Activated T-helper 9 cell treated with anti-CD3 and anti-CD28 coated beads, Interleukin-2, amount 50 U/mL, for 16 hours (primary cell): ENCODE measurements at places on chromosomes 6 and 20.

- no peak for DNase-seq
Measured at GRCh38 chr20:58246346-58246745, 17.9 kb upstream of the ANKRD60 start.

- DNase-seq = no peak
Measured at GRCh38 chr6:106693418-106693817, 64.0 kb downstream of the QRSL1 start.

DNA sequence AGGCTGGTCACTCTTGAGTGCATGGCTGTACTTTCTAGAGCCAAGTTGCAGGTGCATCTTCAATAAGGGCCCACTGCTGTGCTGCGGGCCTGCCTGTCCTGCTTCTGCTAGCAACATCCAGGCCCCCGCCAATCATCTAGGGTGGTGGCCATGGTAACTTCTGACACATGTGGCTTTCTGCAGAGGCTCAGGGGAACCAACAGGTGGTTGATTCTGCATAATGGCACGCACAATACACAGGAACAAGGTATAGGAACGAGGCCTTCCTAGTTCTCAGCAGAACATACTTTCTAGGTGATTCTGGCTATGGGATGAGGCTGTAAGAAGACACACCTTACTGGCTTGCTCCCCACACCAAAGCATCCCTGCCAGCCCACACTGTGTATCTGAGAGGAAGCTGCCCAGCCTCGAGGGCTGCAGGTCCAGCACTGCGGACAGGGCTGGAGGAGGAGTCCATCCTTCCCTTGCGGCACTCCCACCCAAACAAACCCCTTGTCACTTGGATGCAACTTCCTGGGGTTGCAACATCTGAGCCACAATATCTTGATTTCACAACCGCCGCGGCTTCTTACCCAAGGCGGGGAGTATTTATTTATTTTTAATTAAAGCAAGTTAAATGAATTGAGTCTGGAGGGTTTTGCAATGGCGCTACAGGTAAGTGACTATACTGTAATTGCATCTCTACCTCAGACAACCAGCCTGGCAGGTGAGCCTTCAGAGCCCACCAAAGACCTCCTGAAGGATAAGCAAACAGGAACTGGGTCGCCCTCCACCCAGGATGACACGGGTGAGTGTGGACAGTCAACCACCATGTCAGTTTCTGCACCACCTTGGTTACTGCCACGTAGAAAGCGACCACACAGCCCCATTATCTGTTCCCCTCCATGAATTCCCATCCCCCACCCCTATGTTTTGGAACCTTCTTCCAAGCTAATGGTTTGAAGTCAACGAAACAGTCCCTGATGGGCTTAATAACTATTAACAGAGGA lies 49.6 kb downstream of the SULF2 start:
- DNase-seq = no peak

DNA sequence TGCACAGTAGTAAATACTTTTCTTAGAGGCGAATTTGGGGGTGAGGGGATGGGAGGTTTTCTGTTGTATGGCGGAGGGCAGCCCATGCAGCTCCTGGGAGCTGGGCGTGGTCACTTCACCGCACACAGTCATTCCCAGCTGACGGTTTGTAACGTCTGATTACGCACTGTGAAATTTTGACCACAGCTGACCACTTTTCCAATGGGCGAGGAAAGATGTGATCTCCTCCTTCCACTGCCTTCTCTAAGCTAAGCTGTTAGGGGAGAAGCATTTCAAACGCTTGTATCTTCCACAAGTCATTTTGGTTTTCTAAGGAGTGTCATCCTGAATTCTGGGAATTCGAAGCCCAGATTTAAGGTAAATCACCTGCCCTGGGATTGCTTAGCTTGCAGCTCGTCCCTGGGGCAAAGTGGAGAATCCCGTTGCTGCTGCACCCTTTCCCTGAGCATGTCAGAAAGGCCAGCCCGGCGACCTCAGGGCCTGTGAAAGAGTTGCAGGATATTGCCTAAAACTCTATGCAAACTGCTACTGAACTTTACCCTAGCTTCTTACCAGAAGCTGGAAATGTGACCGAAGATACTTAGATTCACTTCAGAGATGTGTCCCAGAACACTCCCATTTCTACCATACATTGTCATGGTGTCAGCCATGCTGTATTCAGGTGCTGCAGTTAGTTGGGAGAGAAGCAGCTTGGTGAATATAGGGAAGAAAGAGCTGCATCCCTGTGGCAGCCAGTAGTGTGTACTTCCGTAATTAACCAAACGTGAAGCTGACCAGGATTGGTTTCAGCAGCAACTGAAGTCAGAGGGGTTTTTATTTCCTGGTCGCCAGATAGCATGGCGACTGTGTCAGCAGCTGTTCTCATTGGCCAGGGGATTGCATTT lies 58.9 kb downstream of the RREB1 start:
- DNase-seq = no peak

DNA sequence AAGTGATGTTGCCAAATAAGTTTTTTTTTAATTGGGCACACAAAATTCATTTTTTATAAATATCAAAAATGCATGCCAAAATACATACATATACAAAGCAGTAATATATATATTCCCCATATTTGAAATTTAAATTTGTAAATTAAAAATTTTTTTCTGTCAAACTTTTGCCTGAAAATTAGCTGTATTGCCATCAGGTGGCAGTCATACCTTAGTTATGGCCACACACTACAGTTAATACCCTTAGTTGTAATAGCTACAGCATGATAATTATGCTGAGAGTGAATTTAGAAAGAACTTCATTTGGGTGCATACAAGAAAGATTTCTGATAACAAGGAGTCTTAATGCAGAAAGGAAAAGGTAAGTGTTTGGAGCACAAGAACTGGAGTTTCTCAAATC lies 46.2 kb upstream of the SDHAF4 start:
- no peak for DNase-seq

DNA sequence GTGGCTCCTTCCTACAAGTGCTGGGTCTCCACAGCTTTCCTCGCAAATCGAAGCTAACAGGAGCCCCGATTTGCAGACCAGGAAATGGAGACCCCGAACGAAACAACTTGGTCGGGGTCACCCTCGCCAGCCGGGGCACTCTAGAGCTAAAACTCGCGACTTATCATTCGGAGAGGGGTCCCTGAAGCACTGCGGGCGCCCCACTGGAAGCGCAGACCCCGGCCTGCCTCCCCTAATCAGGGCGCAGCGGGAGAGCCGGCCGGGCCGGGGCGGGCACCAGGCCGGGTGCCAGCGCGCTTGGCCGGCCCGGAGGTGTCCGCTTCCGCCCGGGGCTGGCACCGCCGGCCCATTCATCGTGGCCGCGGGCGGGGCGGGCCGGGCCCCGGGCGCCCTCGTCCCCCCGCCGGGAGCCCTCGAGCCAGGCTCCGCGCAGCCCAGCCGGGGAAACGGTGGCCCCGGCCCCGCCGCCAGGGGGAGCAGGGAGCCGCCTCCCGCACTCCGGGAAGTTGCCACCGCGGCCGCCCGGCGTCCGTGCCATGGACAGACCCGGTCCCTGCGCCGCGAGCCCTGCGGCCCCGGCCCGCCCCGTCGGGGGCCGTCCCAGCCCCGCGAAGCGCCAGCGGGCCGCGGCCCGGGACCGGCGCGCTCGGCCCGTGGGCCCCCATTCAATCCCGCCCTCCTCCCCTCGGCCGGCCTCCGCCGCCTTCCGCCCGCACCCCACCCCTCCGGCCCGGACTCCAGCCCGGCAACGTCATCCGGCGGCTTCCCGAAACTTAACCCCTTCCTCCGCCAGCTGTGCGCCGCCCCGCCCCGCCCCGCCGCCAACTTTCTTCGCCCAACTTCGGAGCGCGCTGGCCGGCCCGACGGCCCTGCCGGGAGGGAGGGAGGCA lies 961 bp downstream of the RRBP1 start:
- peak; percentile 71 for DNase-seq

DNA sequence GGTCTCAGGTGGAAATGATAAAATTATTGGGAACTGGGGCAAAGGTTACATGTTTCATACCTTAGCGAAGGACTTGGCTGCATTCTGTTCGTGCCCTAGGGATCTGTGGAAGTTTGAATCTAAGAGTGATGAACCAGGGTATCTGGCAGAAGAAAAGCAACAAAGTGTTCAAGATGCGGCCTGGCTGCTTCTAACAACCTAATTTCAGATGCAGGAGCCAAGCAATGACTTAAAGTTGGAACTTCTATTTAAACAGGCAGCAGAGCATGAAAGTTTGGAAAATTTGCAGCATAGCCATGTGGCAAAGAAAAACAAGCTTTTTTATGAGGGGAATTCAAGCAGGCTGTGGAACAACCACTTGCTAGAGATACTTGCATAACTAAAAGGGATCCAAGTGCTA lies 73.5 kb downstream of the CD24 start:
- no peak for DNase-seq

GRCh38 chr6:95209074-95209473 lies 368.3 kb upstream of the MANEA start:
- DNase-seq = no peak

GRCh38 chr6:5464099-5464885 lies 203.0 kb downstream of the FARS2 start:
- no peak for DNase-seq

DNA sequence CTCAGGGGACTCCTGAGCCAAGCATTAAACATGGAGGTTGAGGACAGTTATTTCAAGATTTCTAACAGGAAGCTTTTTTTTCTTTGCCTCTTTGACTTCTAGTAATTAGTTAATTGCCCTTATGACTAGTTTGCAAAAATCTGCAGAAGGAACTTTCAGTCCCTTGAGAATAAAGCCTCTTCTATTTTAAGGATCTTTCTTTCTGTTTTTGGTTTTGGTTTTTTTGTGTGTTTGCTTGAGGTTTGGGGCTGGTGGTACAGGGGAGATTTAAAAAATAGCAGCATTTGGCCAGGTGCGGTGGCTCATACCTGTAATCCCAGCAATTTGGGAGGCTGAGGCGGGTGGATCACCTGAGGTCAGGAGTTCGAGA lies 259.3 kb downstream of the BMP7 start:
- no peak for DNase-seq

DNA sequence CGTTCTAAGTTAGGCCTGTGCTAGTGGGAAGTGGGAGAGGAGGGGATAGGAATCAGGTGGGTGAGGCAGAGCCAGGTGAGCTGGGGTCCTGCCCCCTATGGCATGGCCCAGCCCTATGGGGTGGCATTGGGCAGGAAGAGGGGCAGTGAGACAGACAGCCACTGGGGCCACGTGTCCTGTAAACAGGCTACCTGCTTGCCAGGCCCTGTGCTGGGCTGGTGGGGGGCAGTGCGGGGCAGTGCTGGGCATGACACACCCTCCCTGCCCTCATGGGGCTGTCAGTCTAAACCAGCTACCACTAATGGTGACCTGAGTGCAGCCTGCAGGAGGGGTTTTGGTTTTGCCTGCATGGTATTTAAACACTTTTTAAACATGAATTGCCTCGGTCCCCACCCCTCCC lies 10.1 kb upstream of the PMEPA1 start:
- DNase-seq = no peak

DNA sequence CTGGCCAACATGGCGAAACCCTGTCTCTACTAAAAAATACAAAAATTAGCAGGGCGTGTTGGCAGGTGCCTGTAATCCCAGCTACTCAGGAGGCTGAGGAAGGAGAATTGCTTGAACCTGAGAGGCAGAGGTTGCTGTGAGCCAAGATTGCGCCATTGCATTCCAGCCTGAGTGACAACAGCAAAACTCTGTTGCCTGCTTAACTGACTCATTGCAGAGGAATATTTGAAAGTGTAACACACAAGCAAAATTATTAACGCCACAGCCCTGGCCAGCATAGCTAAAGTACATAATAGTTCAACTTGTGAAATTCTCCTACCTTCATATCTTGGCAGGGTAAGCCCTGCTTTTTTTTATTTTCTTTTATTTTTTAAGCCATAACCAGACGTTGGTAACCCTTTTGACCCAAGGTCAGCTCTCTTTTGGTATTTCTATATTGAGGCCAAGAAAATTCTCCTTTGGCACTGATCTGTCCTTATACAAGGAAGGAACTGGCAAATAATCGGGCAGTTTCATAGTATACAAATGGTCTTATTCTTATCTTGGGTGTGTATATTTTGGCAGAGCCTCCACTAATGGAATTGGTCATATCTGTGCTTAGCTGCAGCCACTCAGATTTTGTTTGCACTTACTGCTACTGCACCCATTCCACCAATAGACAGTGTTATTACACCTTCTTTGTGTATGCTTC lies 4.0 kb upstream of the ADGRF5 start:
- no peak for DNase-seq

- DNase-seq = no peak
Measured at GRCh38 chr20:57465486-57465885, 59.5 kb downstream of the CTCFL start.

DNA sequence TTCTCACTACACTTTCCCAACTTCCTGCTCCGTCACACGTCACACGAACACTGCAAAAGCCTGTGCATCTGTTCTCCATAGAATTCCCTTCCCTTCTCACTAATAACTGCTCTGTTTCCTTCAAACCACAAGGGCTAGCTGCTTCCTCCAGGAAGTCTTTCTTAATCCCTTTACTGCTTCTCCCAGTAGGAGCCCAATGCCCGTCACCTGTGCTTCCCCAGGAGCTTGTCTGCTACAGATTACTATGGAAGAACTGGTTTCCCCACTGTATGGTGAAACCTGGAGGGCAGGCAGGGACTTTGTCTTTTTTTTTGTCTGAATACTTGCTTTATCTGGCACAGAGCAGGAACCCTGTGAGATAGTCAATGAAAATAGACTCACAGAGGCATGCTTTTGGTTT lies 444.7 kb upstream of the MAP3K7 start:
- DNase-seq = no peak

DNA sequence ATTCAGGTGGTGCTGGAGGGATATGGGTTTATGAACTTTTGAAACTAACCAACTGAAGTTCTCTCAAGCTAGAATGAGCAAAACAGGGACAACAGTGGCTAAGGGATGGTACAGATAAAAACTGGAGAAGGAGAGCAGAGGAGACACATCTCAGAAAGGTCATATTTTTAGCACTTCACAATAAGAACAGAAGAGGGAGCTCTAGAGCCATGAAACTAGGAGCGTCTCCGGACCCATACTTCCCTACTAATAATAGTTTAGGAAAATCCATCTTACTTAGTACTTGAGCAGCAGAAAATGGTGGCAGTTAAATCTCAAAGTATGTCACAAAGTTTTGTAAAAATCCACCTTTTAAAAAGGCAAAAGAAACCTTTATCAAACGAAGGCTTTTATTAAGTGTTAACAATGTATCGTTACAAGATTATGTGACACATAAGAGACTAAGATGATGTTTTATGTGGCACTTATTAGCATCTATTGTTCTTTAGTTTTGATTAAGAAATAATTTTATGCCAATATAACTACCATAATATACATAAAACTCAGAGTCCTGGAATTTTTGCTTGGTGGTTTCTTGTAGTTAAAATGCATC lies 278.6 kb downstream of the TBC1D32 start:
- DNase-seq = no peak
